ENCODE measurements at places on chromosomes 12 and 14. TPM values are rescaled to one million over a fixed set of nuclear protein-coding genes. Genes with fewer than 3 reads are reported as not detected.

Gene KRT78
- total RNA-seq = not detected

Gene PMEL
- total RNA-seq = 6.3 TPM

Gene PPP4R3A
- 119 TPM for total RNA-seq

Gene GUCY2C
- total RNA-seq = 1.2 TPM

Gene NANOG
- total RNA-seq = 0.64 TPM

Gene FOXA1
- 196 TPM for total RNA-seq

Gene TRPV4
- 5.2 TPM for total RNA-seq

Gene LAG3
- total RNA-seq = 2.5 TPM

Gene RERG
- 2.2 TPM for total RNA-seq

Gene SERPINA6
- total RNA-seq = 1.6 TPM

Gene MYH6
- 0.04 TPM for total RNA-seq

Gene EFS
- 69.6 TPM for total RNA-seq

Gene ASB2
- total RNA-seq = not detected

Gene TAS2R14
- 6.1 TPM for total RNA-seq

Gene ASIC1
- 5.7 TPM for total RNA-seq

Gene CACNA1C
- 11.7 TPM for total RNA-seq

Gene KRT77
- not detected for total RNA-seq

Gene NRL
- 2.3 TPM for total RNA-seq

Gene HPD
- not detected for total RNA-seq

Gene ENDOU
- total RNA-seq = not detected

Gene RNASE1
- total RNA-seq = 4.5 TPM

Gene PTPRO
- 0.24 TPM for total RNA-seq

Gene PIK3C2G
- 26.4 TPM for total RNA-seq

Gene GALNT9
- total RNA-seq = 0.36 TPM

Gene TSPAN19
- total RNA-seq = not detected

Gene BAZ1A
- 41.2 TPM for total RNA-seq

Gene NAA30
- 21.4 TPM for total RNA-seq

Gene AJUBA
- 97.1 TPM for total RNA-seq

Gene RAP1B
- total RNA-seq = 81.8 TPM

Gene SLC7A7
- 7.7 TPM for total RNA-seq

Gene BDKRB1
- not detected for total RNA-seq

Gene SERPINA10
- 2.6 TPM for total RNA-seq

Gene EML5
- 6.0 TPM for total RNA-seq

Gene CABP1
- 0.49 TPM for total RNA-seq

Gene CELA1
- not detected for total RNA-seq

Gene JDP2
- 13.1 TPM for total RNA-seq

Gene ABCD2
- total RNA-seq = not detected

Gene PRH2
- not detected for total RNA-seq

Gene AICDA
- not detected for total RNA-seq

Gene FAM161B
- 3.4 TPM for total RNA-seq
